Stimulated activated CD4-positive, alpha-beta T cell treated with anti-CD3 and anti-CD28 coated beads, Interleukin-12 subunit alpha, Interleukin-12 subunit beta, amount 100 ng/mL, for 24 hours (primary cell): ENCODE measurements at places on chromosomes 16 and 17.

DNA sequence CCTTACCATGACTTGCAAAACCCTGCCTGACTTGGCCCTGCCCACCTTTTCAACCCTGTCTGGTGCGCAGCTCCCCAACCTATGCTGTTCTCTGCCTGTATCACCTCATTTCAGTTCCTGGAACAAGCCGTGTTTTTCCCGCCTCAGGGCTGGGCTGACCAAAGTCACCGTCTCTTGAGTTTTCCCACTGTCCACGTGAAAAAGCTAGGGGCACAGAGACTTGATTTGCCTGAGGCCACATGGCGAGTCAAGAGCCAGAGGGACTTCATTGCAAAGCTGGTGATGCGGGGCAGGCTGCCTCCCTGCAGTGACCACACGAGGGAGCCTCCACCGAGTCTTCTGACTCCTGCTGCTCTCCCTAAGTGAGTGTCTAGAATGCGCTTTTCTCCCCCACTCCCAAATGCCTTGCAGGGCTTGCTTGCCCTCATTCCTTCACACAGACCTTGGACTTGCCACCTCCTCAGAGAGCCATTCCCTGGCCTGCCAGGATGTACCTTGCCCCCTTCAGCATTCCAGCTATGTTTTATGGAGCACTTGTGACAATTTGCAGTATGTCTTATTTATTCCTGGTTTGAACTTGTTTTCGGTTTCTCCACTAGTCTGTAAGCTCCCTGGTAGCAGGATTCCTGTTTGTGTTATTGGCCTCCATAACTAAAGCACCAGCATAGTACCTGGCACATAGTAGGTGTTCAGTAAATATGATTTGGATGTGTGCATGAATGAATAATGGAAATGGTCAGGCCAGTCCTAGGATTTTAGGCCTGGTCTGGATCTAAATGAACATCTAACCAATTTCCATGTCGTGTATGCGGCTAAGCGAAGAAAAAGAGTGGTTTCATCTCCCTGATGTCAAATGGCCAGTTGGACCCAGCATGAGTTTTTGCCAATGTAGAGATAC lies 252.3 kb downstream of the SNX29 start:
- no peak for DNase-seq

DNA sequence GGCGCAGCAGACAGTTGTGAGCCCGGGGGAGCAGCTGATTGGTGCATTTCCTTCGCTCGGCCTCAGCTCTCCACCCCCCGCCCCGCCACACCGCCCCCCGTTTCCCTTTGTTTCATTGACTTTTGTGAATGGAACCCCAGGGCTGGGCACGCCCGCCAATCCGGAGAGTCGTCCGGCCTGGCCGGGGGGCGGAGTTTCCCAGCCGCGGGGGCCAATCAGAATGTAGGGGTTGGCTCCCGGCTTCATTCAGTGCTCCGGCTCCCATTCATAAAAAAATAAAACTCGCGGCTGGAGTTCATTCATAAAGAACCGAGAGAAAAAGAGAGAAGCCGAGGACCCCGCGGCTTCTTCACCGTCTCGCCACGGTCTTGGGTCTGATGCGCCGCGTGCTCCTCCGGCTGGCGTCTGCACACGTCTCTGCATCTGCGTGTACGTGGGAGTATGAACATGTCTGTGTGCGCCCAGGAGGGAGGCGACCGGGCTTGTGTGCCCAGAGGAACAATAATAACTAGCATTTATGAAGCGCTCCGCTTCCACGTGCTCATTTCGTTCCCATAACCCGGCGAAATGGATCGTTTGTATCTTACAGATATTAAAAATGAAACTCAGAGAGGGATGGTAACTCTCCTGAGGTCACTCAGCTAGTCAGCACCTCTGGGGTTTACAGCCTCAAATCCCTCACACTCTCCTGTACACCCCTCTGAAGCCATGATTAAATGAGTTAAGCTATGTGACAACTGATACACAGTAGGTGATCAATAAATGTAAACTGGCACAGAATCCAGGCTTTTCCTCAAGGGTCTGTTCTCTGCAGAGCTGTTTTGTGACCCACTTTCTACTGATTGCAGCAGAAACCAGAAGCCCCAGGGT lies at the start of gene ETV4:
Gene ETV4 (minus strand): TSS at position 22 of the 870 bp plus-strand sequence. CDS start 723 bp downstream, outside the sequence.
- peak; percentile 87 for DNase-seq

- no peak for DNase-seq
These were observed 1.7 kb upstream of the KPNA2 start for GRCh38 chr17:68033636-68034451.

GRCh38 chr17:49696233-49696761 lies 11.5 kb downstream of the SLC35B1 start:
- DNase-seq = peak; percentile 54

DNA sequence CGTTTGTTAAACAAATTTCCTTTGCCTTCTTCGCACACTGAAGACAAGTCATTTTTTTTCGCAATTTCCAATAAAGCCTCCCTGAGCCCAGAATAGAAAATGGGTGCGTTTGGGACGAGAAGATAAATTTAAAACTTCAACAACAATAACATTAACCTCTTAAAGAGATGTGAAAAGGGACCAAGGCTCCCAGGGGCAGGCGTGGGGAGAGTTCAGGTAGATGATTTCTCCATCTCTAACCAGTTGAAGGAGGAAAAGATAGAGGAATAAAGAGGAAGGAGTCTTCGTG lies 1.3 kb upstream of the HOXB4 start:
- DNase-seq = no peak

DNA sequence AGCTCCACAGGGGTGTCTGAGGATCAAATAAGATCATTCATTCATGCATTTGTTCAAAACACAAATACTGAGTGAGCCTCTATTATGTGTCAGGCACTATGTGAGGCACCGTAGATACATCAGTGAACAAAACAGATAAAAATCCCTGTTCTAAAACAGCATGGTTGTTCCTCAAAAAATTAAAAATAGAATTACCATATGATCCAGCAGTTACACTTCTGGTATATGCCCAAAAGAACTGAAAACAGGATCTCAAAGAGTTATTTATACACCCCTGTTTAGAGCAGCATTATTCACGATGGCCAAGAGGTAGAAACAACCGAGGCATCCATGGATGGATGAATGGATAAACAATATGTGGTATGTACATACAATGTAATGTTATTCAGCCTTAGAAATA lies 15.4 kb downstream of the PIPOX start:
- DNase-seq = no peak

GRCh38 chr17:12605222-12605621 lies 60.5 kb upstream of the MYOCD start:
- DNase-seq = no peak

DNA sequence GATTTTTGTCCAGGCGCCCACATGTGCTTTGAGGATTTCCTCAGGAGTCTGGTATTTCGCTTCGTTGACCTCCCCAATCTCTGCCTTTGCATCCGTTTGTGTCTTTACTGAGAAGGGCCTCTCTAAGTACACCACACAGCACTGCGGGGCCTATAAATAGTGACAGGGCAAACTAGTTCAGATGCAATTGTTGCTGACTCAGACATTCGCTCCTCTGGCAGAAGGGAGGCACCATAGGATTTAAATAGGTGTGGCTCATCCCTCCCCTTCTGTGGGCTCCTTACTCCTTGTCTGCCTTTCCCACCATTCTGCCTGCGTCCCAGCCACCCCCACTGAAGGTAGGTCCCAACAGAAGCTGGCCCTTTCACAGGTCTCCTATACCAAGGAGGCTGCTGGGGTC lies 192.3 kb downstream of the SHISA9 start:
- DNase-seq = no peak

- DNase-seq = no peak
These were observed 12.5 kb downstream of the ARL4D start for GRCh38 chr17:43411369-43411677.

DNA sequence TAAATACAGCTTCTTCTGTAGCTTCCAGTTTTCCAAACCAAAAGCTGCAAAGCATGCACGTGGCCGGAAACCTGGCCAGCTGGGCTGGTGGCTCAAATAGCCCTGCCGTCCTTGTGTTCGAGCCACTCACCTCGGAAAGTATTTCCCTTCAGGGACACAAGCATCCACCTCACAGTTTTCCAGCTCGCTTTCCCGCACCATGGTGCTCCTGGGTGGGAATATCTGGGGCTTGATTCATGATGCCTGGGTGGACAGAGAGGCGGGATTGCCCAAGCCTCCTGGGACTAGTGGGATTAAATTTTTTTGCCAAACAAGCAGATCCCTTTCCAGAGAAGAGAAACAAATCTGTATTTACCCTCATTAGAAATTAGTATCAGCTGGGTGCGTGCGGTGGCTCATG lies 7.1 kb upstream of the MVD start:
- DNase-seq = no peak

- no peak for DNase-seq
These were observed at the start of gene DNASE1 for GRCh38 chr16:3654249-3654991. Gene DNASE1 (plus strand): TSS chr16:3654691. CDS start chr16:3655374, 683 bp downstream.

DNA sequence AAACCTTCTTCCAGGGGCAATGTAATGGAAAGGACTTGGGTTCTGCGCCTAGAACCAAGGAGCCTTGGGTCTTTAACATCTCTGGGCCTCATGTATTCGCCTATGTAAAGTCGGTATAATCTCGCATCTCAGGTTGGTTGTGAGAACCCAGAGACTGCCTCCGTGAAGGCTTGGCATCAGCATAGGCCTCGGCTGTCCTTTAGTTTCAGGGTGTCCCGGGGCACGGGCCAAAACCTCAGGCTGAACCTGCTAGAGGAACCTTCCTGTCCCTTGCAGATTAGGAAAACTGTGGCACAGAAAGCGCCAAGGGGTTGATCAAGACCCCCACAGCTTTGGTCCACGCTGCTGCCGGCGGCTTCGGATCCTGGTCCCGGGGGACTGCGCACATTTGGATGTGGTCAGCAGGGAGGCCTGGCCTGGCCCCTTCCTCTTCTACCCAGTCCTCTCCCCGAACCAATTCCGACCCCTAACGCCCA lies 772 bp upstream of the PHAF1 start:
- no peak for DNase-seq

DNA sequence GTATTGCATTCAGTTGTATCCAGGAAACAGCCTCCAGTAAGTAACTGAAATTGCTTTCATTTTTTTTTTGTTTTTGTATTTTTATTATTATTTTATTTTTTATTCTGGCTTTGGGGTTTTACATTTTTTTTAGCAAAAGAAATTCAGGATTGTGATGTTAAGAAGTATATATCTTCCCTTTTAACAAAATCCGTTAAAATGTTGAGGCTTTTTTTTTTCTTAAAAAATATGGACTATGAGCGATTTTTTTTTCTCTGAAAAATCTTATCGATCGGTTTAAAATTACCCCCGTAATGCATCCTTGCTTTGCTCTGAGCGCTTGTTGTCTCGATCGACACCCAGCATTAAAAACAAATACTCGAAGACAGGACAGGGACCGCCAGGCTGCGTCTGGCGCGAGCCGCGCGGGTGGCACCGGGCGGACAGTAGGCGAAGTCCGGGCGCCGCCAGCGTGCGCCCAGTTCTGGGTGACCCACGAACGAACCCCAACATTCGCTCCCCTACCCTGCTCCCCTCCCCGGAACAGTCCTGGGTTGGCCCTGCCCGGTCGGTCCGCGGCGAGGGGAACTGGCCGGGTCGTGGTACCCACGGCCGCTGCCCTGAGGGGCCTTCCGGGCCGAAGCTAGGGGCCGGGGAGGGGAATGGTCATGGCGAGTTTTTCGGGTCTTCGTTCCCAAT lies 482 bp downstream of the BAHCC1 start:
- DNase-seq = no peak

- DNase-seq = no peak
These were observed 35.1 kb upstream of the IL34 start for GRCh38 chr16:70611224-70611598.

GRCh38 chr16:85445779-85446222 lies 167.3 kb upstream of the GSE1 start:
- DNase-seq = no peak

DNA sequence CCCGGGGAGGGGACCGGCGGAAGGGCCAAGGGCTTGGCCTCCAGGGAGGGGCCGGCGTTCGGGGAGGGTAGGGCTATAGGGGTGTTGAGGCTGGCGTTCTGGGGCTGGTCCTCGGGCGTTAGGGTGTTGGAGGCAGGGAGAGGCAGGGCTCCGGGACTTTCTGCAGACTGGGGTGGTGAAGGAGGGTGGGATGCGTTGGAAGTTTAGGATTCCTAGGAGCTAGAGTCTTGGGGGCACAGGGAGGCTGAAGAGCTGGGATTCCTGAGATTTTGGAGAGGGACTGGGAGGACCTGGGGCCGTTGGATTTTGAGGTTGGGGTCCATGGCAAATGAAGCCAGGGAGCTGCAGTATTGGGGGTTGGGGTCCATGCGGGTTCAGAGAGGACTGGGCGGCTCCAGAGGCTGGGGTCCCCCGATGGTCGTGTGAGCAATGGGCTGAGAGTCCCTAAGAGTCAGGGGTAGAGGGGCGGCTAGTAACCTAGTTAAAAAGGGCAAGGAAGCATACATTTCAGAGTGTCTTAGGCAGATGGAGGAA lies 740 bp downstream of the NFATC2IP start:
- DNase-seq = no peak

DNA sequence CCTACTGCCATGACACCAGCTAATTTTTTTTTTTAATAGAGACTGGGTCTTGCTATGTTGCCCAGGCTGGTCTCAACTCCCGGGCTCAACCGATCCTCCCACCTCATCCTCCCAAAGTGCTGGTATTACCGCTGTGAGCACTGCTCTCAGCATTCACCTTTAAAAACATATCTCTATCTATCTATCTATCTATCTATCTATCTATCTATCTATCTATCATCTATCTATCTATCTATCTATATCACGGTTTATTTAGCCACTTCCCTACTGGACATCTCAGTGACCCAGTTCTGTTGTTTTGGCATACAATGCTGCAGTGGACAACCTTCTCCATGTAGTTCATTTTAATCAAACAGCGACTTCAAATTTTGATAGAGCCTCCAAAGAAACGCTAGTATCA lies 1.3 kb upstream of the PHAF1 start:
- no peak for DNase-seq

DNA sequence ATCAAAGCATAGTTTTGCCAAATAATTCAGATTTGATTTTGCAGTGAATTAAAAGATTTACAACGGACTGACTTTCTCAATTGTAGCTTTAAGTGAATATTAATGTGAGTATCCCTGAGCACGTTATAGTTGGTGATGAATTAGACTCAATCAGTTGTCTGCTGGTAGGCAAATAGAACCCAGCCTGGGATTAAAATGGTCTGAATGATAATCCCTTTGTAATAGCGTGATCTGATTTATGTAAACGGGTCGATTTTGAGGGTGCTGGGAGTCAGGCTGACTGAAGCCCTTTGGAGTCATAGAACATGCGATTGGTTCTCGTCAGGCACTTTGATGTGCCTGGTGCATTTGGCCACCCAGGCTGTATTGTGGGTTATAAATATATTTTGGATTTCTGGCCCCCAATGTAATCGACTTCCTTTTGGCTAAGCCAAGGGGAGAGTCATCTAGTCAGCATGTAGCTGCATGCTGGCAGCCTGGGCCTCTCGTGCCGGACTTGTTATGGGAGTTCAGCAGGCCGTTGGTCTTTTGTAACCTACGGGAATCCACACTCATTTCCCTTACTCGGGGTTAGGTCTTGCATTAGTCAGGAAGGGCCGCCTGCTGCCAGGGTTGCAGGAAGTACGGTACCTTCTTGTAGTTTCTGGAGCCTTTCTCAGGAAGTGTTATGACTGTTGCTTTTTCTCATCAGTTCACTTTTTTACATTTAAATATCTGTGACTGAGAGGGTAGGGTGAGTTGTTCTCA lies 5.4 kb downstream of the PGS1 start:
- peak; percentile 57 for DNase-seq

- DNase-seq = no peak
These were observed 45.0 kb downstream of the KANSL1 start for GRCh38 chr17:46148247-46148646.
